CD4-positive, alpha-beta T cell treated with Interleukin-2 at 100 ng/mL for 4 hours (primary cell): ENCODE measurements at places on chromosomes 12 and 14.
A peak's percentile ranks its signal among the peaks of the same experiment; 100 is the strongest.

GRCh38 chr12:63668028-63668799 lies at the start of gene DPY19L2:
DPY19L2 (minus strand) TSS chr12:63668493; CDS start chr12:63668393, 100 bp downstream.
- DNase-seq = peak; percentile 45

- no peak for DNase-seq
These were observed 106.2 kb upstream of the RPH3A start for GRCh38 chr12:112685321-112685720.

- no peak for DNase-seq
These were observed 957.1 kb downstream of the DIO2 start for GRCh38 chr14:79254069-79254775.

- no peak for DNase-seq
These were observed 63.8 kb downstream of the MVK start for GRCh38 chr12:109637348-109637747.

- DNase-seq = no peak
These were observed 80.0 kb upstream of the PTPRQ start for GRCh38 chr12:80364056-80364455.

DNA sequence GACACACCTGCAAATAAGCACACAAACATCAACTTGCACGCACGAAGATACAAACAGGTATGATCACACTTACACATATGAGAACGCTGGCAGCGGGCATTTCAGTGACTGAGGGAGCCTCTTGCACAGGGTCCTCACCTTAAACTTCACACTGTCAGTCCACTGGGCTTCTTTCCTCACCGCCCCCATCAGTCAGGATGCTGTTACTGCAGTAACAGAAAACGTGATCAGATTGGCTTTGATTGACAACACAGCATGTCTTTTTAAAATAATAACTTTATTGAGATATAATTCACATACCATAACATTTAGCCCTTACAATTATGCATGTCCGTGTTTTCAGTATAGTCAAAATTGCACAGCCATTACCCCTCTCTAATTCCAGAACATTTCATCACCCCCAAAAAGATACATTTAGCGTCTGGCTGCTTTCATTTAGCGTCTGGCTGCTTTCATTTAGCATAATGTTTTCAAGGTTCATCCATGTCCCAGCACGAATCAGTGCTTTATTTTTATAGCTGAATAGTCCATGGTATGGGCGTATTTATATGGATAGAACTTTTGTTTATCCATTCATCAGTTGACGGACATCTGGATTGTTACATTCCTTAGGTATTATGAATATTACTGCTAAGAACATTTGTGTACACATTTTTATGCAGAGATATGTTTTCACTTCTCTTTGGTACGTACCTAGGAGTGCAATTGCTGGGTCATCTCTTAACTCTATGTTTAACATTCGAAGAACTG lies 8.4 kb downstream of the CCDC197 start:
- DNase-seq = peak; percentile 26

DNA sequence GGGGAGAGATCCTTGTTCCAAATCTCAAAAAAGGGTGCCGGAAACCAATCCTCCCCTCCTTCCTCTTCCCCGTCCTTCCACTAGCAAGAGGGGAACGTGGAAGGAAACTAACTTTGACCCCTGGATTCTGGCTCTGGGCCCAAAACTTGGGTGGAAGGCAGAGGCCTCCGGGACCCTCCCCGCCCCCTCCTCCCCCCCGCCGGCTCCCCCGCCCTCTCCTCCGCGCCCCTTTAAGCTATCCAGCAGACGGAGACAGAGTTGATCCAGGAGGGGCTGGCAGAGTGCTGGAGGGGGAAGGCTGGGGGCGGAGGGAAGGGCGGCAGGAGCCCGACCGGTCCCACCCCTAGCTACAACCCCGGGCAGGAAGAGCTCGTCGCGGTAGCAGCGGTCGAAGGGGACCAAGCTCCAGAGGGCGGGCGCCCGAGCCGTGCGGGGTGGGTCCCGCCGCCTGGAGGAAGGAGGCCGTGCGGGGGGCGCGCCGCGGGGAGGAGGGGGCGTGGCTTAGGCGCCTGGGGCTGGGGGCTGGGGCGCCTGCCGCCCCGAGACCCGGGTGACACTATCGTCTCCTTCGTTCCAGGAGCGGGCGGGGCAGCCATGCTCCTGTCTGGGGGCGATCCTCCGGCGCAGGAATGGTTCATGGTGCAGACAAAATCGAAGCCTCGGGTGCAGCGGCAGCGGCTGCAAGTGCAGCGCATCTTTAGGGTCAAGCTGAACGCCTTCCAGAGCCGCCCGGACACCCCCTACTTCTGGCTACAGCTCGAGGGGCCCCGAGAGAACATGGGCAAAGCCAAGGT lies at the start of gene NYNRIN:
NYNRIN (plus strand) TSS at position 351 of the 794 bp plus-strand sequence; CDS start at position 595, 244 bp downstream.
- DNase-seq = no peak

GRCh38 chr14:101843665-101844064 lies 82.2 kb downstream of the PPP2R5C start:
- peak; percentile 75 for DNase-seq
